ENCODE measurements at places on chromosomes 7 and 10.
A peak's percentile ranks its signal among the peaks of the same experiment; 100 is the strongest.

DNA sequence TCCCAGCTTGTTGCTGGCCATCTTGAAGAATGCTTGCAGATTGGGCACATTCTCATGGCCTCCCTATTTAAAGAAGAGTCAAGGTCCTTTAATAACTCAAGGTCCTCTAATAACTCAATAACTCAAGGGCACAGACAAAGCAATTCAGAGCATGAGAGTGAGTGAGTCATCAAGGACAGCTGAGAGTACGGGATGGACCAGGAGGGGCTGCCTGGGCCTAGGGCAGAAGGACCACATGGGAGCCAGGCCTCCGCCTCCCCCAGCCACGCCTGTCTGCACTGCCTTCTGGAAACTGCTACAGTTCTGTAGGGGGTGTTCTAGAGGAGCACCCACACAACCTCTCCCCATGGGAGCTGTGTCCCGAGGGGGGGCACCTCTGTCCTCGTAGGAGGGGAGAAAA lies 48.9 kb downstream of the ZNF503 start:
- no peak for DNase-seq

- no peak for DNase-seq
Observed at GRCh38 chr10:553233-553632, 136.2 kb downstream of the DIP2C start.

- no peak for DNase-seq
Observed at GRCh38 chr10:31926160-31926559, 2.5 kb downstream of the ARHGAP12 start.

- DNase-seq = no peak
Observed at GRCh38 chr10:34222359-34222758, 592.7 kb downstream of the PARD3 start.

DNA sequence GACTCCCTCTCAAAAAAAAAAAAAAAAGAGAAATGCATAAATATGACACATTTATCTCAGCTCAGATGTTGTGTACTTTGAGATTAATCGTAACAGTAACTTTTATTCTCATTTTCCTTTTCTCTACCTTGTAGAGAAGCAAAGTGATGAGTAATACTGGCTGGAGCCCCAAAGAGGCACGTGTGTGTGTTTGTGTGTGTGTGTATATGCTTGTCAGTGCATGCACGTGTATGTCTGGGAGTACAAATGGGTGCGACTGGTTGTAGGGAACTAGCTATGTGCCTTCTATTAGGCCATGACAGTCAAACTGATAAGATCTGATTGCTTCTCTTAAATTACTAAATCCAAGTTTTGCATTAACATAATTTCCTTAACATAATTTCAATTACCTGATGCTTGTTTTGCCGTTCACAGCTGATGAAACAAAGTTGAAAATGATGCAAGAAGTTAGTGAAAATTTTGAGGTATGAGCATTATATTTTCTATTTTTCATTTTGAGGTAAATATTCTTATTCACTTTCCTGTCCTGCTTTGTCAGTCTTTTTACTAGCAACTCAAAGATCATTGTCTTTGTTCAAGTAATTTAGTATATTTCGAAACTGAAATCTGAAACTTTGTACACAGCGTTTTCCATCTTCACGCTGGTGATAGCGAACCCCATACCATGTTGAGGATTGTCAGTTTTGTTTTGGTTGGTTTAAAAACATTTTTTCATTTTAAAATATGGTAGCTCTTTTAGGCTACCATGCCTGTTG lies 3.4 kb downstream of the TRRAP start:
- no peak for DNase-seq

GRCh38 chr10:85986777-85987176 lies 379.8 kb downstream of the GRID1 start:
- no peak for DNase-seq

GRCh38 chr7:11969643-11970042 lies 137.6 kb upstream of the THSD7A start:
- DNase-seq = no peak

DNA sequence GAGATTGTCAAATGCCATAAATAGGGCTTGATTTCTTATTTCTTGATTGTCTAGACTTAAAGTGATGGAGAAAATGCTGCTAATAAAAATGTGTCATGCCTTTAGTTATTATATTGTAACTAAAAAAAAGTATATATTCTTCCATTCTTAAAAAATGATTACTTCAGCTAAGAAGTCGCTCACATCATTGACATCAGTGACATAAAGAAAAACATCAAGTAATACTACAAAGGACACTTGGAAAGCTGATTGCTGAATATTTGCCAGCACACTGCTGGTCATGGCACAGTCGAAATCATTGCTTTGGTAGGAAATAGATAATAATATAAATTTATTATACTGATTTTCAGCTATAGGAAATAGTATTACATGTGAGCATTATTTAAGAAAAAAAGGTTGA lies 62.6 kb downstream of the LOXL4 start:
- no peak for DNase-seq

- peak; percentile 81 for DNase-seq
Observed at GRCh38 chr10:127977357-127978009, 70.6 kb downstream of the PTPRE start.
